ENCODE measurements at places on chromosomes 4 and X.
A peak's percentile ranks its signal among the peaks of the same experiment; 100 is the strongest.

DNA sequence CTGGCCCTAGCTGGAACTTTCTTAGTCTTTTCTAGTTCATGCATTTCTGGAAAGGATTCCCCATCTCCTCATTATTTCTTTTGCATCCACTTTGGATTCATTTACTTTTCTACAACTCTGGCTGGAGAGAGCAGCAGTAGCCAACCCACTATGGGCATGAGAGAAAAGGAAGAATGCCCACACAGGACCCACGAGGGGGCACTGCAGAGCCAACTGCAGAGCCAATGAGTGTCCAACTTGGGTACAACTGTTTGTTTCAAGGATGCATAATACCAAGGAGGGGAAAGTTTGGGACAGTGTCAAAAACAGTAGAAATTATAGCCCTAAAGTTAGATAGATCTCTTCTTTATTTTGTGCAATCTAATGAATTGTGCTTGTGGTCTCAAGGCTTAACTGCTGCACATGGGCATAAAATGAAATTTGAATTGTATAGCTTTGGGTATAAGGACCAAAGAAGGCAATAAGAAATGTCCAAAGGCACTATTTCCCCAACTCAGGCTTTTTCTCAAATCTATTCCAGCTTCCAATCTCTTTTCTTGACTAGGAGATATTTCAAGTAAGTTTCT, 230.6 kb downstream of the NSUN7 start:
- peak; percentile 7 for DNase-seq

- DNase-seq, result no peak
These were observed 18.0 kb upstream of the FAM47E start for GRCh38 chr4:76233529-76233928.

- no peak for DNase-seq
These were observed 50.3 kb downstream of the WDFY3 start for GRCh38 chr4:84916227-84916626.

DNA sequence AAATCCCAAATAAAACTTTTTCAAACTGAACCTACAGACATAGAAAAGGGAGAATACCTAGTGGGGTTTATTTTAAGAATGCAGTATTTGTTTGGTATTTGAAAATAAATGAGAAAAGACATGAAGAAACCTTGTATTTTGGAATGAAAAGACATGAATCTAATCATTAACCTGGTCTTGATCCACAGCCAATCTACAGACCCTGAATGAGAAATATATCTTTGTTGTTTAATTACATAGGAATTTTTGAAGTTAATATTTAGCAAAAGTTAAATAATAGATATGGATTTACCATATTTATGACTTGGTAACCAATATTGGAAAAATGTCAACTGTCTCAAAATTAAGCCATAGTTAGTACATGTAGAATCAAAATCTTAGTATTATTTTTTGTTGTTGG, 76.8 kb downstream of the MAGEA10 start:
- DNase-seq, result no peak

DNA sequence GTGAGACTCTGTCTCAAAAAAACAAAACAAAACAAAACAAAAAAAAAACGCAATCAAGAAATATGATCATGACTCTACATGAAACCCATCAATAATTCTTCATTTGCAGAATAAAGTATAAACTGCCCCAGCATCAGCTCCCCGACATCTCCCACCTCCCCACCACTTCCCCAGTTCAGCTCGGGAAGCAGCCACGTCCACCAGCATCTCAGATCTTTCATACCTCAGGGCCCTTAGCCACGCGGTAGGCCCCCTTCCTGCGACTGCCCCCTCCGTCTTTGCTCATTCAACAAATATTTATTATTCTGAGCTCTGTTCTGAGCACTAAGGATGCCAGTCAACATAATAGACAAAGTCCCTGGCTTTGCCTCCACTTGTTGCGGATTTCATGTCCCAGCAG, 45.6 kb downstream of the DCTD start:
- DNase-seq, result no peak

GRCh38 chr4:75696581-75696980, 23.4 kb upstream of the G3BP2 start:
- no peak for DNase-seq

DNA sequence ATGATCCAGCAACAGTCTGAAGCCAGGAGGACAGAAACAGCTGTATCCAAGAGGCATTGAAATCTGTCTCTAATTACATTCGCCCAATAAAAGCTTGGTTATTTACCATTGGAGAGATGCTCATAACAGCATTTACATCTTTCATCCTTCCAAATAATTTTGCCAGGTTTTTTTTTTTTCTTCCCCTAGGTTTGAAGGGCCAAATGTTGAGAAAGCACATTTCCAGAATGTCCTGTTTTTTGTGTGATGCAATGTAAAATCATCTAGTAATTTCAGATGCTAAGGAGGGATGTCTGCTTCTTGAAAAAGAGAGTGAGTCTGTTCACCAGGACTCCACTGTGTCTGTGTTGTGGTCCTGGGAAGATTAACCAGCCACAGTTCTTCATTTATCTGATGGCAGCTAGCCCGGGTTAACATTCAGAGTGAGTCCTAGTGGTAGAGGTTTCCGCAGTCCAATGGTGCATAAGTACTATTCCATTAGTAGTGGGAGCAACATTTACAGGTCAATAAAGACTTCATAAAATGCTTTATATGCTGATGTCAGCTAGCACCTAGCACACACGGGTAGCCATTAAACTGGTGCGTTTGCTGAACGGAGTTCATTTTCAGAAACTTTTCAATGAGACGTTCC, 406.8 kb downstream of the STIM2 start:
- no peak for DNase-seq

GRCh38 chr4:118968005-118968404, 79.4 kb downstream of the SYNPO2 start:
- no peak for DNase-seq

GRCh38 chrX:151704041-151704663, 8.9 kb downstream of the PRRG3 start:
- DNase-seq, result no peak

DNA sequence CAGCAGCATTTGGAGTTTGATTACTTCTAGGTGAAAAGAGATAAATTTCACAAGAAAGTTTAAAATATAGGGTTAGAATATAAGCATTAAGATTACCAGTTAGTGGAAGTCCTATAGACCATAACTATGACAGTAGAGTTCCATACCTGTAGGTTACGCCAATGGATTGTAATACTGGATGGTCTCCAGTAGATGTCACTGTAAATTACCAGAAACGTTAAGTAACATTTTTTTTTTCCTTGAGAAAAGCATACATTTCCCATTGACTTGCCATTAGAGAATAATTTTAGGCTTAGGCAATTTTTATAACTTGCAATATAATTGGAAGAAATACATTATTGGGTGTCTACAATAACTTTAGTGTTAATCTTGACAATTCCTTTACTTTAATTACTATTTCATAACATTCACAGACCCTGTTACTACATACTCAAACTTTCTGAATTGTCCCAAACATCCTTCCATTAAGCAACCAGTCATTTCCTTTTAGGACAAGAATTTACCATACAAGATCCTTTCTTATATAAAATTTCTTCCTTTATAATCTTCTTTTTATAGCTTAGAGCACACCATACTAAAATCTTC, 304.1 kb upstream of the TECRL start:
- DNase-seq, result no peak

DNA sequence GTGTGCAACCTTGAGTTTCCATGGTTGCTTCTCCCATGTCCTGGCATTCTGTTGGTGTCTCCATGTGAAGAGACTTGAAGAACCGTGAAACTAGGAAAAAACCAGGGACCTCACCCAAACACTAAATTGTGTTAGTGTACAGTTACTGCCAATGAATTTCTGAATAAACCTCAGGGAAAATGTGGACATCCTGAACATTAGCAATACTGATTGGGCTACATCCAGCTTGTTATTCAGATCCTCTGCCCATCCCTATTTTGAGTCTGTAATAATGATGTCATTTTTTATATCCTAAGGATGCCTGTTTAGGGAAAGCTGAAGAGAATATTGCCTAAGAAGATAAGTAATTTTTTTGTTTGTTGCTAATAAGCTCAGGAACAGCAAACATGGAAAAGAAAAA, 262.7 kb downstream of the TMA16 start:
- DNase-seq, result no peak

DNA sequence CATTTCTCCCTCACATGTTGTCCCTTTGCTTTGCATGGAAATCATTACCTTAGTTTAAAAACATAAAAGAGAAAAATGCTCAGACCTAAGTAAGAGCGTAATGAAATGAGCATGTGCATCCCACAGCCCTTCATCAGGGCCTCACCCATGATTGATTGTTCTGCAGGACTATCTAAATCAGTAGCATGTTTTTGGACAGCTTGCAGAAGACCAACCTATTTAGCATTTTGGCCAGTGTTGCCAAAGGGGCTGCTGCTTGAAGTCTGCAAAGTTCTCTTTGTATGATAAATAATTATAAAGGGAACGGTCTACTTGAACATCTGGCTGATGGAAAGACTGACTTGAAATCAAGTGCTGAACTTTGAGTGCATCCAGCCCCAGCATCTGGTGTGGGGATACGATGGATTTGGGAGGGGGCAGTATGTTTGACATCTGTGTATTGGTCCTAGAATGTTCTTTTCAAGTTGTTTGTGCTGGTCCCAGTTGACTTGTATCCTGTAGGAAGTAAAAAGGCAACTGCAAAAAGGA, 76.1 kb upstream of the LIMCH1 start:
- DNase-seq, result no peak

GRCh38 chrX:96564595-96564994, 120.0 kb upstream of the DIAPH2 start:
- DNase-seq, result no peak

DNA sequence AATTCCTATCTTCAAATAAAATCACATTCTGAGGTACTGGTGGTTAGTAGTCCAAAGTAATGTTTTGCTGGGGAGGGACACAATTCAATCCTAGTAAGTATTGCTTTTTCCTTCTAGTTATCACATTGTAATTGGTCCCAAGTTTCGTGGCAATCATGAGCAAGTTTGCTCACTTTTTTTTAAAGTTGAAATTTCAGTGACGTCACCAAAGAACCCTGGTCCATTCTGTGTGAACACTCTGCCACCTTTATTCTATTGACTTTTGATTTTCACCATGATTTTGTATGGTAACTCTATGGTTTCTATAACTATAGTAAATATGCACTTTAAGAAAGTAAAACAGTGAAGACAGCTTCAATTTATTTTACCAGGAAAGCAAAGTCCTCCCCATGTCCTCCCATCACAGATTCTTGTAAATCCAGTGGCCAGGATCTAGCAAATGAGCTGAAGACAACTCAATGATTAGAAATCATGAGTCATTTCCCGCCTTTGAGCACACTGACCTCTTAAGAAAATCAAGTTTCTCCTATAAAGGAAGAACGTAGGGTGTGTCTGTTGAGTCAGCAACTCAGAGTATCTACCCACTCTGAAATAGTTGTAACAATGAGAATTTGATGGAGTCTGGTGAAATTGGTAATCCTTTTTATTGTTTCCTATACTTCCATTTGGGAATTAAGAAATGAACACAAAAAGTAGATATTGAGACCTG, 1306.6 kb upstream of the PABPC4L start:
- no peak for DNase-seq

GRCh38 chrX:2696698-2697215, 5.7 kb downstream of the CD99 start:
- no peak for DNase-seq

DNA sequence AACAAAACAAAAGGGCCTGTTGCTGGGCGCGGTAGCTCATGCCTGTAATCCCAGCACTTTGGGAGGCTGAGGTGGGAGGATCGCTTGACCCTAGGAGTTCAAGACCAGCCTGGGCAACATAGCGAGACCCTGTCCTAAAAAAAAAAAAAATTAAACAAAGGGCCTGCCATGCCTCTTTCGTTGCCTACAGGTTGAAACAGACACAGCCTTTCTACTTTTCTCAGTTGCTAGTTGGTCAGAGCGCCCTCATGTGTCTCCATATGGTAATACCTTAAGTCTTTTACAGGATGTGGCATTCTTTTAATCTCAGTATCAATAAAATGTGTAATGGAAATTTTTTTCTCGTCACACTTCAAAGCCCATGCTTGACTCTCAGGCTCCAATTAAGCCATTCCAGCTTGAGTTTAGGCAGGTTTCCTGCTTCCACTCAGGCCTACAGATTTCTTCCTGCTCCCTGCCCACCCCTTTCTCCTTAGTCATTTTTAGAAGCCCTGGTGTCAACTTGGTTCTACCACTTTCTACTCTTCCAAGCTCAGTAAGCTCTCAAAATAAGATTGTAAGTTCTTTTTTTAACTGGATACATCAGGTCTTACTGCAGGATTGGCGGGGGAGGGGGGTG, 4.6 kb upstream of the SOWAHD start:
- peak; percentile 74 for DNase-seq

DNA sequence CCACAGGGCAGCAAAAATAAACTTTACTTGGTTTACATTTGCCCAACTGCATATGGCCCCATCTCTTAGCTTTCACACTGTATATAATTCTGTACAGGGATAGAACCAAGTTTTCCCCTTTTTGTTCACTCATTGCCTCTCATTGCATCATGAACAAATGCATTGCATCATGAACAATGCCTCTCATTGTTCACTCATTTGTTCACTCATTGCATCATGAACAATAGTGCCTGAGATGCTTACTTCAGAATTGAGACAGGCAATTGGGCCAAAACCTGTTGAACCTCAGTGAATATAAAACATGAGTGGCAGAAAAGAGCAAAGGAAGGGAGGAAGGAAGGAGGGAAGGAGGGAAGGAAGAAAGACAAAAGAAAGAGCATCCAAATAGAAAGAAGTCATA, 98.2 kb downstream of the SOWAHB start:
- DNase-seq, result no peak

DNA sequence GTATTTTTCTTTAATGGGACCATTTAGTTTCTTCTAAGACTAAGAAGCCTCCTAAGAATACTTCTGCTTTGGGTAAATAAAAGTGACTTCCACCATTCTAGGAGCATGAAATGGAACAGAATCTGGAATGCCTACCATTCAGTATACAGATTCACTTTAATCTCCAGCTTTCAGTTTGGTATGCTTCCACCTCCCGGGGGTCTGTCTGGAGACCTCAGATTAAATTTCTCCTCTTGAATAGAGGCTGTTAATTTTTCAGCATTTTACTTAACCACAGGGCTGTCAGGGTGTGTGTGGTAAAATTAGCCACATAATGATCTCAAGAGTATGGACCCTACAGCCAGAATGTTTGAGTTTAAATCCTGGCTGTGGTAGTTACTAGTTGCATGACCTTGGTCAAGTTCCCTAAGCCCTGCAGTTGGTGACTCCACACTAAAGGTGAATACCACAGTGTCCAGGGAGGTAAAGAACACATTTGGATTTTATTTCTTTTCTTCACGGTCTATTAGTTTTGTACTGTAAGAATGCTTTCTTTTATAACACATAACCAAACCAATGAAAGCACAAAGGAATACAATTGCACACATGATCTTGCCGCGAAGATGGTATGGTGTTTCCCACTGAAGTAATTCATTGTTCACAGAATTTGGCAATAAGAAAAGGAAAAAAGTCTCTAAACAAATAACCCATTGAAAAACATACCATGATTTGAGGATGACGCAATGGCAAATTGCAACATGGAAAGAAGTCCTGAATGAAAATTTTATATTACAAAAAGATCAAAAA, 37.3 kb upstream of the TRIM2 start:
- DNase-seq, result no peak

DNA sequence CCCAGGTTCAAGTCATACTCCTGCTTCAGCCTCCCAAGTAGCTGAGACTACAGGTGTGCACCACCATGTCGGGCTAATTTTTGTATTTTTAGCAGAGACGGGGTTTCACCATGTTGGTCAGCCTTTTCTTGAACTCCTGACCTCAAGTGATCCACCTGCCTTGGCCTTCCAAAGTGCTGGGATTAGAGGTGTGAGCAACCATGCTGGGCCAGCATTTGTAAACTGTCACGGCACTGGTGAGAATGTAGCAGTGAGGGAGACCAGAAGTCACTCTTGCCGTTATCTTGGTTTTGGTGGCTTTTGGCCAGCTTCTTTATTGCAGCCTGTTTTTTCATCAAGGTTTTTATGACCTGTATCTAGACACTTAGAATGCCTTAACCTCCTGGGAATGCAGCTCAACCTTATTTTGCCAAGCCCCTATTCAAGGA, 22.4 kb downstream of the PCDH18 start:
- DNase-seq, result no peak
